ENCODE measurements at places on chromosomes 12 and 14.

DNA sequence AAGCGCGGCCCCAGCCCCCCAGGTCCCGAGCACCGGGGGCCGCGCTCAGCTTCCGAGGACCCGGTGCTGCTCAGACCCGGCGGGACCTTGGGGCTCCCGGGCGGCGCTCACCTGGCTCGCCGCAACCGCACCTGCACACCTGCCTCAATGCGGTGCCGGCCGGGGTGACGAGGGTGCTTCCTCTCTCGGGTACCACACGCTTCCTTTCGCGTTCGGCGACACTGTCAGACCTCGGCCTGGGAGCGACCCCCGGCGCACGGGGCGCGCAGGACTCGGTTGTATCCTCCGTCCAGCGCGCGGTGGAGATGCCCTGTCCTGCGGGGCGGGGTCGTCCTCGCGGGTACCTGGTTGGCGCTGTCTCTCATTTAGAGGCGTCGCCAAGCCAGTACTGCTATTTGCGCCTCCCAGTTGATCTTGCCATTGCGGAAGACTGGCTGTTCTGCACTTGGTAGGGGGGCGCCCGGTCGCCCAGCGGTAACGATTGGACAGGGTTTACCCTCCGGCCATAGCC, 718 bp downstream of the PACS2 start:
- no peak for DNase-seq

DNA sequence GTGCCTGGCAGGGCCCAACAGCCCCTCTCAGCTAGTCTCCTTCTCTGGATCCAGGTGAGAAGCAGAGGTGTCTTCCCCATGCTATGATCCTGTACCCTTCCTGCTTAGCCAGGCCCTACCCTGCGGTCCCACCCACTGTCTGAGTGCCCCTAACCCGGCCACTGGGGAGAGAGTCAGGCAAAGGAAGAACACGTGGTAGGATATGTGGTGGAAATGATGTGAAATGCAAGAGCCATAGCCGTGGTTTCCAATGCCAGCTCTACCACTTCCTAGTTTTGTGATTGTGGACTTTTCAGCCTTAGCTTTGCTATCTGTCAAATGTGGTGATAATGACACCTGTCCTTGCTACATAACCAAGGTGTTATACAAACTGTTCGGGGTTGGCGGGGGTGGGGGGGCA, 15.8 kb downstream of the KRT2 start:
- no peak for DNase-seq

DNA sequence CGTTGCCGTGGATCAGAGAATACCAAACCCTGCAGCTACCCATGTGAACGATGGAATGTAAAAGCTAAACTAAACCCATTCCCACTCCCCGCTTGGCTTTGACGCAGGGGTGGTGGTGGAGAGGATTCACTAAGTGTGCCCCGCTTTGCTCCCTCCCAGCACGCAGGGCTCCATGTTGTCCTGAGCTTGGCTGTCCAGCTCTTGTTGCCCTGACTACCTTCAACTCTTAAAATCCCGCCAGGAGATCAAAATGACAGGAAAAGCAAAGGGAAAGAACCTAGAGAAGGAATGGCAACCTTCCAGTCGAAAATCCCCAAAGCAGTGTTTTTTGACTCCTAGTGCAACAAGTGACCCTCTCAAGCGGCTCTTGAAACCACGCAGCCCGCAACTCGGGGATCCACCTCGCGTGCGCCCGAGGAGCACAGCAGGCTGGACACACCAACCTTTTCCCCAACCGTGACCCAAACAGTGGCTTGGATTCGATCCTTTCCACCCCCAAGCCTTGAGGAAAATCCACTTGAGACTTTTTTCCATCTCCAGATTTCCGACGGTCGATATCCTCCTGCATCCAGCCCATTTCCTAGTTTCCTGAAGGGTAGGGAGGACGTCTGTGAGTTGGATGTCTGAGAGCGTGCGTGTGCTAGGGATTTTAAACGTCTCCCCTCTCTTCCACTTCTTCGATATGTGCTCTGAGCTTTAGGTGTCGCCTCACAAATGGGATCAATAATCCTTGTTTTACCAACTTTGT, 1.4 kb downstream of the SYT10 start:
- DNase-seq = no peak

DNA sequence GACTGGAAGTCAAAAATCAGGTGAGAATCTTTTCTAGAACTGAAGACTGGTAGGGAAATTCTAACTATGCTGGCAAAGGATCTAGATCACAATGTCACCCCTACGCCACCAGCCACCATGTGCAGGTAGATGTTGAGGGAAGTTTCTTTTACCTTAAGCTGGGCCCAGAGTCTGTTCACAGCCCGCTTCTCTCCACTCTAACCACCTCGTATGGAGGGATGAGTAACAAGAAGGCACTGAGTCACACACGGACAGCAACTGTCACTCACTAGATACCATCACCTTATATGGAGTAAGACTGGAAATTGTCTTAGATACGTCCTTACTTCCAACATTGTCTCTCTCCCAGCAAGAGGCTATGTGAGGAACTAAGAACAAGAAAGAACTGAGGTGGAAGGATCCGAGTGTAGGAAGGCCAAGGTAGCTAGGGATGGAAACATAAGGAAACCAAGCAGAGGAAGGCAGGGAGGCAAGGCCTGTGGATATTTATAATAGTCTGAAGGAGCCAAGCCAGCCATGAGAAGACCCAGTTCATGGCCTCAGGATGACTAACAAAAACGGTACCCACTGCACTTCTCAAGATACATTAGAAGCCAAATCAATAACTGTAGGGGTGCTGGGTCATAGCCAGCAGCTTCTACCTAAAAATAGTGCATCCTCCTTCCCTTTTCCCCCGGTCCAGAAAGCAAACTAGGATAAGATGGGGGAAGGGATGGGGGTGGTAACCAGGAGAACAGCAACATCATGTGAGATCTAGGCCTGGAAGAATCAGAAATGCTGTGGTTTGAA, 15.5 kb downstream of the REM2 start:
- DNase-seq = no peak

GRCh38 chr12:47361389-47362021, 281.7 kb upstream of the AMIGO2 start:
- no peak for DNase-seq

DNA sequence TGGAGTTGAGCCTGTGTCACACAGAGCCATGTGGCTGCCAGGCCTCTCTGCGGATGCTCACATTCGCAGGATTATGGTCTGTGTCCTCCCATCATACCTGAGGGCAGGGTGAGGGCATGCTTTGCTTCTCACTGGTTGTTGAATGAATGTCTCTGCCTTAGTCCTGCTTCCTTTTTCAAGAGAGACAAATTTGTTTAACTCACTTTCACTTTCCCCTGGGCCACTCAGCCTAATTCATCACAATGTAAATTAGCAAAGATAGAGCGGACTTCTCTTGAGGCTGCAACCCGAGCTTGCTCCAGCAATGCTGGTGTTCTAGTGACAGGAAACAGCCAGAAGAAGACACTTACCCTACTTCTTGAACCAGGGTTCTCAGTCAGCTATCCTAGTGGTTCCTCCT, 35.5 kb upstream of the PAX9 start:
- DNase-seq = no peak
